Activated T-helper 1 cell treated with anti-CD3 and anti-CD28 coated beads, Interleukin-12 subunit alpha, Interleukin-12 subunit beta, Interleukin-2, Interleukin-4 antibody, amounts not matched to agents 30 ng/mL and 10 ng/mL and 1 ng/mL, durations not matched to agents 14 hours and 24 hours and 36 hours (primary cell): ENCODE measurements at places on chromosomes 1 and 21. TPM values are rescaled to one million over a fixed set of nuclear protein-coding genes. Genes with fewer than 3 reads are reported as not detected.

DNA sequence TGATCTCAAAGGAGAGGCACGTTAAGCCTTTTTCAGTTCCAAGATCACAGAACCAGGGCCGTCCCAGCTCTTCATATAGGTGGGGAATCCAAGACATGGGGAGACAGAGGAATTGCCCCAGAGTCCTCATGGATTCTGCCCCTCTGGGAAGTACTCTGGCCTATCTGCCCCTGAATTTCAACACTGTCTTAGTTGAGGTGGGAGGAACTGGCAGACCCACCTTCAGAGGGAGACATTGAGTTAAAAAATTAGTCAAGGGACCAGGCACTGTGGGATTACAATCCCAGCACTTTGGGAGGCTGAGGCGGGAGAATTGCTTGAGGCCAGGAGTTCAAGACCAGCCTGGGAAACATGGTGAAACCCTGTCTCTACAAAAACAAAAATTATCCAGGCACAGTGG lies 2.1 kb upstream of the KNCN start:
- H3K36me3 ChIP-seq, result peaks cover 6% of the 10 kb centered on the region
- peaks cover 5% of the 10 kb centered on the region for H3K27me3 ChIP-seq
- DNase-seq, result no peak
- H3K4me3 ChIP-seq, result no peak overlapping the region

DNA sequence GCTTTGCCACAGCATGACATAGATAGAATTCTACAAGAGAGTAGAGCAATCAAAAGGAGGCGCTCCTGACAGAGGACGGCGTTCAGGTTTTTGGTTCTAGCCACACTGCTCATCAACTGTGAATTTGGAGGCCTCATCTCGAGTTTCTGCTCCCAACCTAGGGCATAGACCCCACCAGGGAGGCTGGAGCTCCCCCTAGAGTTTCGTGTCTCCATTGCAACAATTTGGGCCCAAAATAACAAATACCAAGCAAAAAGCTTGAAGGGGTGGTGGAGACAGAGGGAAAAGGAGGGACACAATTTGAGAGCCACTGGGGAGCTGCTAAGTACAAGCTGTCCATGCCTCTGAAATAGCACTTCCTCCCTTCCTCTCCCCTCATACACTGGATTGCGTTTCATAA lies 297.0 kb downstream of the GPATCH2 start:
- no peaks in the 10 kb centered on the region for H3K36me3 ChIP-seq
- H3K27ac ChIP-seq, result no peak overlapping the region
- DNase-seq, result no peak
- H3K4me3 ChIP-seq, result no peak overlapping the region
- no peaks in the 10 kb centered on the region for H3K4me1 ChIP-seq

GRCh38 chr1:25031966-25032667 lies 102.0 kb upstream of the RUNX3 start:
- peak overlapping the region; percentile 88 for H3K4me3 ChIP-seq
- peak overlapping the region; percentile 99 for H3K27ac ChIP-seq
- H3K36me3 ChIP-seq, result peaks cover 2% of the 10 kb centered on the region
- no peak for DNase-seq
- peaks cover 2% of the 10 kb centered on the region for H3K27me3 ChIP-seq

- H3K4me1 ChIP-seq, result peaks cover 41% of the 10 kb centered on the region
- peaks cover 19% of the 10 kb centered on the region for H3K36me3 ChIP-seq
- H3K27me3 ChIP-seq, result no peaks in the 10 kb centered on the region
- peak overlapping the region; percentile 70 for H3K27ac ChIP-seq
- no peak for DNase-seq
- peak overlapping the region; percentile 80 for H3K4me3 ChIP-seq
Measured at GRCh38 chr21:43726686-43727518, 8.0 kb downstream of the PDXK start.

- peaks cover 37% of the 10 kb centered on the region for H3K36me3 ChIP-seq
- H3K27ac ChIP-seq, result peak within 1 kb of the TSS; percentile 84
- DNase-seq, result no peak
- H3K27me3 ChIP-seq, result no peaks in the 10 kb centered on the region
- H3K4me1 ChIP-seq, result peaks cover 64% of the 10 kb centered on the region
Measured at GRCh38 chr1:89022167-89022959, at the start of gene GBP3. Gene GBP3, minus strand, starts transcription at chr1:89022866. Its CDS starts 2,145 bp downstream, at chr1:89020721.

DNA sequence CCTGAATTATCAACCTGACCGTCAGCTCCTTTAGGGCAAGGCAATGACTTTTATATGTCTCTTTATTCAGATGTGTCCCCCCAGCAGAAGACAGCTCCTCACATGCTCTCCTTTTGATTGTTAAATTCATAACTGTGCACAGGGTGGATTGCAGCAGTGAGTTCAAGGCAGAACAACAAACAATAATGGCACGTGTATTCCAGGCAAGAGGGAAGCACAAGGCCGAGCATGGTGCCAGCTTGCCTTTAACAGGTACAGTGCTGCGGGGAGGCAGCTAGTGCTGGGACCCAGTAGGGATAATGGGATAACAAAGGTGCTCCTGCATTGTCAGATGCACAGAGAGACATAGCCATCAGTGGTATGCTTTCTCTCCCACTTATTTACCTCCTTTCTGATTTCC lies 248.4 kb downstream of the RHOU start:
- peaks cover 8% of the 10 kb centered on the region for H3K27me3 ChIP-seq
- no peak overlapping the region for H3K27ac ChIP-seq
- H3K4me3 ChIP-seq, result no peak overlapping the region

GRCh38 chr1:82979593-82980236 lies 1019.2 kb downstream of the TTLL7 start:
- no peak overlapping the region for H3K27ac ChIP-seq
- H3K27me3 ChIP-seq, result peaks cover 2% of the 10 kb centered on the region
- no peaks in the 10 kb centered on the region for H3K4me1 ChIP-seq
- H3K36me3 ChIP-seq, result no peaks in the 10 kb centered on the region
- H3K4me3 ChIP-seq, result no peak overlapping the region
- no peak for DNase-seq

DNA sequence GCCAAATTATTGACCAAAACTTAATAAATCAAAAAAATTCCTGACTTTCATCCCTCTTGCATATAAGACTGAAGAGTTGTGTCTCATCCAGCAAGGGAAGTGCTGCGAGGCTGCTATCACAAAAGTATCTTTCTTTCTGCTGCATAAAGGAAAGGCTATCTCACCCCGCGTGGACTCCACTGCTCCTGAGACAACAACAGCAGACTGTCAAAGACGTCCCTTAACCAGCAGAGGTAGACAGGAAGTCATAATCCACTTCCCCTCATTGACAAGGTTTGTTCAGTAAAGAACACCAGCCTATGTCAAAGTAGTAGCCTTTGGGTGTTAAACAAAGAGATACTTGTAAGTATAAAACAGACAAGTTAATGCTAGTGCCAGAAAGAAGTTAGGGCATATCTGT lies 29.4 kb downstream of the VPS26C start:
- peaks cover 51% of the 10 kb centered on the region for H3K4me1 ChIP-seq
- no peaks in the 10 kb centered on the region for H3K27me3 ChIP-seq
- peak overlapping the region; percentile 74 for H3K27ac ChIP-seq
- peaks cover 34% of the 10 kb centered on the region for H3K36me3 ChIP-seq
- DNase-seq, result no peak
- peak overlapping the region; percentile 43 for H3K4me3 ChIP-seq

DNA sequence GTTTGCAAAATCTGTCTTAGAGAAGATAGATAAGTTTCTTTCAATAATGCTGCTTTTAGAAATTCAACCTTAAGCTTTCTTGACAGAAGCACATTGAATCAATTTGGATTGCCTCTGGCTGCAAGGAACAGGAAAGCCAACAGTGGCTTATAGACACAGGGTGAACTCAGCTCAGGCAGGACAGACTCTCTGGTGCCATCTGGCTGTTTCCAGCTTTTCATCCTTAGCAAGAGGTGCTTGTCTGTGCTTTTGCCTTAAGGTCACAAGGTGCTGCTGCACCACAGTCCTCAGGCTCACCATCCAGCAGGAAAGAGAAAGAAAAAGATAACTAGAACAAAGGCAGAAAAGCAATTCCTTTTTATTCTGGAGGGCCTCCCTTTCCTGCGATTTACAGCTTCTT lies 93.7 kb upstream of the ETS2 start:
- H3K27me3 ChIP-seq, result peaks cover 15% of the 10 kb centered on the region
- no peak for DNase-seq
- no peaks in the 10 kb centered on the region for H3K36me3 ChIP-seq
- H3K27ac ChIP-seq, result no peak overlapping the region
- H3K4me3 ChIP-seq, result no peak overlapping the region

GRCh38 chr1:53321776-53322602 lies 5.9 kb downstream of the LRP8 start:
- H3K27me3 ChIP-seq, result no peaks in the 10 kb centered on the region
- DNase-seq, result no peak
- peaks cover 42% of the 10 kb centered on the region for H3K36me3 ChIP-seq
- H3K4me1 ChIP-seq, result peaks cover 55% of the 10 kb centered on the region
- H3K4me3 ChIP-seq, result no peak overlapping the region
- peak overlapping the region; percentile 27 for H3K27ac ChIP-seq

DNA sequence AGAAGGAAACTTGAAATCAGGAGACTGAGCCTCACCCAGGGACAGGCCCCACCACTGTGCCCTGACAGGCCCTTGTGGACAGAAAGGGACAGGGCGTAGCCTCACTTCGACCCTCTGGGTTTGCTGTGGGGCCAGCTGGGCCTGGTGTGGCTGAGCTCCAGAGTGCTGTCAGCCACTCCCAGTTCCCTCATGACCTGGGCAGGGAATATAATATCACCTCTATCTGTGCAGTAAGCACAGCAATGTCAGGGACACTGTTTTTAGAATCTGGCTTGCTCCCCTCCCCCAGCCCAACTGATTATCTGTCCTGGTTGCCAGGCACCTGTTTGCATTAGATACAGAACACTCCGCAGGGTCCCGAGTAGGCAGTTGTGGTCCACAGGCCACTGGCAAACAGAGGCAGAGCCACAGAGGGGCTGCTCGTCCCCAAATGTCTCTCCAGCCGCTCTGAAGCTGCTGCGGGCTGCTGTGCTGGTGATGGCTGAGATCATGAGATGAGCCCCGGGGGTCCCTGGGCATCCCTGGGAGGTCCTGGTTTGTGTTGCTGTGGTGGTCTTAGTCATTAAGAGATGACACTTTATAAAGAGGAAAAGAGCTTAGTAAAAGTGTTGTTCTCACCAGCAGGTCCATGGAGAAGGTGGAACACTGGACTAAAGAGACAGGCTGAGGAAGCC lies 51.6 kb downstream of the ETS2 start:
- H3K4me3 ChIP-seq, result no peak overlapping the region
- no peak overlapping the region for H3K27ac ChIP-seq

GRCh38 chr1:183697814-183698590 lies 44.9 kb upstream of the APOBEC4 start:
- DNase-seq, result no peak
- no peak overlapping the region for H3K4me3 ChIP-seq
- H3K27ac ChIP-seq, result no peak overlapping the region
- H3K36me3 ChIP-seq, result peaks cover 10% of the 10 kb centered on the region

DNA sequence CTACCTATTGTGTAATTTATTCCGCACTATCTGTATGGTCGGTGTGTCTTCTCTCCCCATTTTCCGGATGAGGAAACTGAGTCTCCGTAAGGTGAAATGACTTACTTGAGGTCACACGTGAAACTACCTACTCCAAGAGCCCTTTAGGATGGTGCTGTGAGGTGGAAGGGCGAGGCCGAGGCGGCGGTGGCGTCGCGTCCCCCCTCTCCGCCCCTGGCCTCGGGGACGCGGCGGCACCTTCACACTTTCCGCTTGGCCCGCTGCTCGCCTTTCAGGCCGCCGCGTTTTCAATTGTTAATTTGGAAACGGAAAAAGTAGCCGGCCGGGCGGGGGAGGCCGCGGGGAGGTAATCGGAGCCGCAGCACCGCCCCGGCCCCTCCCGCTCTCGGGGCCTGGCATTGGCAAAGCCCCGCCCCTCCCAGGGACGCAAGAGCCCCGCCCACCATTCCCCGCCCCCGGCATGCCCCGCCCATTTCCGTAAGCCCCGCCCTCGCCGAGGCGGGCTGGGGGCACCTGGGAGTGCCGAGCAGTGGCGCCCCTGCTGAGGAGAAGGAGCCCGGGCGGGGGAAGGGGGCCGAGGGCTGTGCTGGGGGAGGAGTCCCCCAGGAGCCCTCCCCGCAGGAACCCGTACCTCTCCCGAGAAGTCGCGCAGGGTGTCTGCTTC lies 18.6 kb downstream of the KCNQ4 start:
- DNase-seq, result peak; percentile 80
- no peaks in the 10 kb centered on the region for H3K36me3 ChIP-seq
- H3K27me3 ChIP-seq, result peaks cover 2% of the 10 kb centered on the region
- H3K4me1 ChIP-seq, result peaks cover 33% of the 10 kb centered on the region

- no peak for DNase-seq
- H3K27ac ChIP-seq, result no peak overlapping the region
- no peaks in the 10 kb centered on the region for H3K4me1 ChIP-seq
Measured at GRCh38 chr1:60886793-60887331, 195.5 kb upstream of the NFIA start.

DNA sequence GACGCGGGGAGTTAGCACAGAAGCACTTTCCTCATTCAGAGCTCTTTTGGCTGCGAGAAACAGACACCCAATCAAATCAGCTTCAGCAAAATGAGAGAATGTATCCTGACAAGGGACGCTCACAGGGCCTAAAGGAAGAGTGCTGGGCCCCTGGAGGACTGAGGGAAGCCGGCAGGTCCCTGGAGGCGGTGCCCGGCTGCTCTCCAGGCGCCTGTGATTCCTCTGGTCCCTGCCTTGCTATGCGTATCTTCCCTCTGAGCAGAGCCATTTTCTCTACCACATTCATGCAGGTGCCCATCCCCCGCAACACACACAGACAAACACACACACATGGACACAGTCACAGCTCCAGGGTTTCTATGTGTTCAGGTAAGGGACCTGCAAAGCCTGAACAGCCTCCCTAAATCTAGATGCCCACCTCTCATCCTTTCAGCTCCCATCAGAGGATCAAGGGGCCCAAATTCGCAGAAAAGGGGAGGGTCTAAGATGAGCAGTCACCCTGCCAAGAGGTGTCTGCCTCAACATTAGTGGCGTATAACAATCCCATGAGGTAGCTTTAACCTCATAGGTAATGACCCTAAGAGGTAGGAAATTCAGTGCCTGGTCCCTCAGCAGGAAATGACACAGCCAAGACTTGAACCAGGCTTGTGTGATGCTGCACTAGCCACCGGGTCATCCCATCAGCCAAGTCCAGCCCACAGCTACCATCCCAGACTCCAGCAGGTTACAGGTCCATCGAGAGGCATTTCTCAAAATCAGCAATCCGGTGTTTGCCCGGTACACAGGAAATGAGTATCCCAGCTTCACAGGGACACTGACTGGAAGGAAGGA lies 29.0 kb downstream of the PTAFR start:
- DNase-seq, result no peak
- peaks cover 24% of the 10 kb centered on the region for H3K27me3 ChIP-seq
- peaks cover 26% of the 10 kb centered on the region for H3K4me1 ChIP-seq
- H3K27ac ChIP-seq, result no peak overlapping the region
- H3K36me3 ChIP-seq, result no peaks in the 10 kb centered on the region

GRCh38 chr1:156399355-156400125 lies 30.5 kb downstream of the RHBG start:
- DNase-seq, result no peak
- H3K4me1 ChIP-seq, result no peaks in the 10 kb centered on the region
- H3K36me3 ChIP-seq, result no peaks in the 10 kb centered on the region
- H3K27ac ChIP-seq, result no peak overlapping the region

The IGSF9 gene
- not detected in 2 replicates for total RNA-seq

The ASCL5 gene
- not detected in 2 replicates for total RNA-seq

The RPS8 gene
- total RNA-seq, result 2,172 and 2,226 TPM in 2 replicates

The FAM163A gene
- total RNA-seq, result not detected in 2 replicates

The PTPN14 gene
- total RNA-seq, result 20.6 and 23.1 TPM in 2 replicates

The RUNX1 gene
- 112 and 116 TPM in 2 replicates for total RNA-seq
